Activated naive CD4-positive, alpha-beta T cell treated with anti-CD3 and anti-CD28 coated beads, Interleukin-2, amount 50 U/mL, for 16 hours (primary cell): ENCODE measurements at places on chromosomes 13 and 19.

DNA sequence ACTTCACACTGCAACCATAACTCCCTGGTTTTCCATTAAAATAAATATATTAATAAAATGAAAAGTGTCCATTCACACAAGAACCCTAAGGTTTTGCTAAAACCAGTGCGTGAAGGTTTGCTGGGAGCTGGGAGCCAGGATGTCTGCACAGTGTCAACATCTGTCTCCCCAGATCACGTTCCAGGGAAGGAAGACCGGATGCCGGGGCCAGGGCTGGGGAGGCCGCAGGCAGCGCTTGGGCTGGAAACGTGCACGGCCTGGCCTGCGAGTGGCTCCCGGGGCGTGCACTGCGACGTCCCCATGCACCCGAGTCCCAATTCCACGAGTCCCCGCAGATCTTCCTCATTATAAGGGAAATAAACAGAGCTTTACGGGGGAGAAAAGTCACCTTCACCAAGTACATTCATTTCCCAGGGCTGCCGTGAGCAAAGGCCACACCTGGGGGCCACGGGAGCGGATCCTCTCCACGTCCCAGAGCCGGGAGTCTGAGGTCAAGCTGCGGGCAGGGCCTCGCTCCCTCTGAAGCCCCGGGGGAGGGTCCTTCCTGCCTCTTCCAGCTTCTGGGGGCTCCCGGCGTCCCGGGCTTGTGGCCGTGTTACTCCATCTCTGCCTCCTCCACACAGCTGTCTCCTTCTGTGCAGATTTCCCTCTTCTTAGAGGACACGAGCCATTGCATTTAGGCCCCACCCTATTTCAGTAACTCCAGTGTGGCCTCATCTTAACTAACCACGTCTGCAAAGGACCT is 12.8 kb downstream of the SHC2 start:
- no peak for DNase-seq

DNA sequence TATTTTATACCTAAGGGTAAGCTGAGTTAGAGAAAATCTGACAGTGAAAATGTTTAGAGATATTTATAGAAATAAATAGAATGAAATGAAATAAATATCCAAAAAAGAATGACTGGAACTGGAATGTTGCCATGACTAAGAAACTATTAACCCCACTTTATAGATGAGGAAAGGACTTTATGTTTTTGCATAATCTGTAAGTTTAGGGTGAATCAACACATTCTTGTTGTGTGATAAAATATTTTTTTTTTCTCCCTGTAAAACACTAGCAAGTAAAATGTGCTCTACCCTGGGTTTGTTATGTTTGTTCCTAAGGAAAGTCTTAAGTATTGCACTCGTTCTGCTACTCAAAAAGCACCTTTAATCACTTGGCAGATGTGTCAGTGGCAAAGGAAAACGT is 83.8 kb upstream of the KL start:
- no peak for DNase-seq

DNA sequence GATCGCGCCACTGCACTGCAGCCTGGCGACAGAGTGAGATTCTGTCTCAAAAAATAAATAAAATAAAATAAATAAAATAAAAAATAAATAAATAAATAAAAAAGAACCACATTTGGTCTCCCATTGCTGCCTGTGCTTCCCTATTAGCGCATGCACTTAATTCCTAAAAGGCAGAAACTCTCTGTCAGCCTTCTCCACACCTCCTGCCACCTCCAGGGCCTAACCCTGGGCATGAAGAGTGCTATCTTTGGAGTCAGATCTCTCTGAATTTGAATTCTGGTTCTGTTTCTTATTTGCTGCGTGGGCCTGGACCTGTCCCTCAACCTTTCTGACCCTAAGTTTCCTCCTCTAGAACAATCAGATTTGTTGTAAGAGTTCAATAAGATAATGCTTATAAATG is 11.3 kb downstream of the NCAN start:
- no peak for DNase-seq

DNA sequence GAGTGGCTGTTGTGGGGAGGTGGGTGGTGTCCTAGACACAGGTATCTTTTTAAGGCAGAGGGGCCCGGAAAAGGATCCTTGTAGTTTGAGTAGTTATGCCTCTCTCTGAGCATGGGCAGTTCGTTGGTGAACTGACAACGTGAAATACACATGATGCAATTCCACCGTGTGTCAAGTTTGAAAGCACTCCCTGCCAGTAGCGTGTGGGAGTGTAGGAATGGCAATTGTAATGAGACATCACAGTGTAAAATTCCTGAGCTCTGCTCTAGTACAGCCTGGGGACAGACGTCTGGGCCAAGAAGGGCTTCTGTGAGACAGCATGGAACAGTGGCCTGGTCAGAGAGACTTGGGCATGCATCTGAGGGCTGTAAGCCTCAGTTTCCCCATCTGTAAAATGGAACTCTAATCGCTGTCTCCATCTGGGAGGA is 10.4 kb upstream of the ASF1B start:
- no peak for DNase-seq

DNA sequence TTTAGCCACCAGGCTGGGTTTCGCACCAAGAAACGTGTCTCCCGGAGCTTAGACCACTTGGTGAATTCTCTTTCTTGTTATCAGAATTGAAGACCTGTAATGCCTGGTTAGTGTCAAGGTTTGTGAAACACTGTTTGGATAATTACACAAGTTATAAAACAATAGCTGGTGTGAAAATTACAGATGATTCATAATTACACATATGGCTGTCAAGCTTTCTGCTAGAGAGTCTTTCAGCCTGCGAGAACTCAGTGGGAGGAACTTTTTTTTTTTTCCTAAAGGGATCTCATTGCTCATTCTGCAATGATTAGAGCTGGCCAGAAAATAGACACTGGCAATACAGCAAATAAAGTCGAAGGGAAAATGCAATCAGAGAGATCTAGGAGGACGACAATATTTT is 13.4 kb upstream of the KLK4 start:
- DNase-seq: no peak

DNA sequence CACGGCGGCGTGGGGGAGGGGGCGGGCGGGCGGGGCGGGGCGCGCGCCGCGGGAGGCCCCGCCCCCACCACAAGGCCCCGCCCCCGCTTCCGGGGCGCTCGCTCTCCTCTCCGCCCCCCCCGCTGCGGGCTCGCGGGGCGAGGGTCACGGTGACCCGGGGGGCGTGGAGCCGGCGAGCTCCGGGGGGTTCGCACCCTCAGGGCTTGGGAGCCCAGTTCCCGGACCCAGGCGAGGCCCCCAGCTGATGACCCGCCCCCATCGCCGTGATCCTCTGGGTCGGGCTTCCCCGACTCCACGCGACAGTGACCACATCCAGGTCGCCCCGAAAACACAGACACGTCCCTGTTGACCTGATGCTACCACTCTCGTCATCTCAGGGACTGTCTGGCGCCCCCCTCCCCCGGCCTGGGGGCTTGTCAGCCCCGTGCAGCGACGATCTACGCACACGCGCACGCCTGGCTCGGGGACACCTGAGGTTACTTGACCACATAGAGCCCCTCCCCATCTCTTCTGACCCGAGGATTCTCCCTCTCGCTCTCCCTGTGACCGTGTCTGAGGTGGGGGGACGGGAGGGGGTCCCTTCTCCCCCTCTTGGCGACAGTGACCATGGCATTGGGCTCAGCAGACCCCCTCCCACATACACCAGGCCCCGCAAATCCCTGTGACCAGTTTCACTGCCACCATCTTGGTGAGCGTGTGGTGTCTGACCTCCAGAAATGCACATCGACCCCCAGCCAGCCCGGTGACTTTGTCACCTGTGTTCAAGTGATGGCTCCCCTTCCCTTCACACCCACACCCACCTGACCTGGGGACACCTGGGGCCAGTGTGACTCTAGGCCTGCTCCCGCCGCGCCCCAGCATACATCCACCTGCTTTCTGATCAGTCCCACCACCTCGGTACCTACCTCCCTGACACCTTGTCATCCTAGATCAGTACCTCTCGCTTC is 670 bp downstream of the MAP2K7 start:
- no peak for DNase-seq

- DNase-seq: no peak
Measured at GRCh38 chr13:64289702-64290101, 2874.1 kb upstream of the PCDH20 start.

- DNase-seq: no peak
Measured at GRCh38 chr13:27658546-27658945, 36.9 kb downstream of the POLR1D start.

DNA sequence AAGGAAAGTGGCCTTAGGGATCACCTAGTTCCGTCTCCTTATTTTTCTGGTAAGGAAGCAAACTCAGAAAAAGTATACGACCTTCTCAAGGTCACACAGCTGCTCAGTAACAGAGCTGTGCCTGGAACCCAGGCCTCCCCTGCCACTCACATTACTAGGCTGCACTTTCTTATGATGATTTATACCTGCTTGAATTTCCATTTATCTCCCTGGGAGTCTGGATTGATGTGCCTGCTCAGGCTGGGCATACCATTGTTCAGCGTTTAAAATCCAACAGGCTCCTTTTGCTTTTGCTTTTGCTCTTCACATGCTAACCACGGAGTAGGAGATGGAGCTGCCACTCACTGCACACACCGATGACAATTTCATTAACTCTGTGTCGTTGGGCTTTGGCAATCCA is 241.0 kb downstream of the OLFM4 start:
- no peak for DNase-seq

GRCh38 chr13:26628706-26629105 is 71.2 kb downstream of the WASF3 start:
- DNase-seq: no peak

DNA sequence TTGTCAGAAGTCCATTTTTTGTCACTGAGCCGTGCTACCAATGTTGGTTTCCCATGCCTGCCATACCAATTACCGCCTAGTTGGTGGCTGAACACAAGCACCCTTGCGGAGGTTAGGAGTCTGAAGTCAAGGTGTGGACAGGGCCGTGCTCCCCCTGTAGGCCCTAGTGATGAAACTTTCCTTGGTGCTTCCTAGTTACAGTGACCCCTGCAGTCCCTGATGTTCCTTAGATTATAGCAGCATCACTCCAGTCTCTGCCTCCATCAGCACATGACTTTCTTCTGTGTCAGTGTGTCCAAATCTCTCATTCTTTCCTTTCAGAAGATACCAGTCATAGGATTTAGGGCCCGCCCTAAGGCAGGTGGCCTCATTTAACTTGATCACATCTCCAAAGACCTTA is 99.0 kb downstream of the MYO16 start:
- no peak for DNase-seq

DNA sequence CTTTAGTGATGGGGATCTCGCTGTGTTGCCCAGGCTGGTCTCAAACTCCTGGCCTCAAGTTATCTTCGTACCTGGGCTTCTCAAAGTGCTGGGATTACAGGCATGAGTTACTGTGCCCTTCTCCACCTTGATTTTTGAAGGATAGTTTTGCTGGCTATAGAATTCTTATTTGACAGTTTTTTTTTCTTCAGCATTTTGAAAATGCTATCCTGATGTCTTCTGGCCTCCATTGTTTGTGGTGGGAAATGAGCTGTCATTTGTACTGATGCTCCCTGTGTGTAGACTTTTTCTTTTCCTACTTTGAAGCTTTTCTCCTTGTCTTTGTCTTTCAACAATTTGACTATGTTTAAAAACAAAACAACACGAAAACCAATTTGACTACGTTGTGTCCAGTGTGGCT is 54.2 kb downstream of the SIPA1L3 start:
- DNase-seq: no peak

DNA sequence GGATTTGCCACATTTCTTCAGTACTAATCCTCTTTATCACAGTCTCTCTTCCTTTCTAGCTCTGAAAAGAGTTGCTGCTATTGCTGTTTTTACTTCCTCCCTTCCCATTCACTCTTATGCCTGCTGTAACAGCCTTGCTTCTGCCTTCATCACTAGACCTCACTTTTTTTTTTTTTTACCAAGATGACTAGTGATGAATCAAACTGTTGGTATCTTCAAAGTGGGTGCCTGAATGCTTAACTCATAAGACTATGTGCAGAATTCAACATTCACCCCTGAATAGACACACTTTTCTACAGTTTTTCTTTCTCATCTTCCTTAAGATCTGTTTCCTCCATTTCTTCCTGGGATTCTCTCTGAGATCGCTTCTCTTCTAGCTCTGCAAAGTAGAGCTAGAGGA is 217.2 kb upstream of the HTR2A start:
- no peak for DNase-seq

DNA sequence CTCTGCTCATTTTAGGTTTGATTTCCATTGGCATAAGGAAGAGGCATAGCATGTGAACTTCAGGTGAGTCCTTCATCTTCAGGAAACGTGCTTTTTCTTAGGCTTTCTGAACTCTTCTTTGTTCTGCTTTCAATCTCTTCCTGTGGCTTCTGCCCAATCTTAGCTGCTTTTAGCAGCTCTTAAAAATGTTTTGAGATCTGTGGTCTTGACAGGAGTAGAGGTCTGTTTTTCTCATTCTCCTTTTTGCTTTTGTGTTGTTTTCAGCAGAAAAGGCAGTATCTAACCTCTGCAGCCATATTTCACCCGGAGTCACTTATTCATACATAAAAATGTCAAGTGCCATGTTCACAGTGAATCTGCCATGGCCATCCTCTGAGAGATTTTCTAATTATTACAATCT is 120.3 kb downstream of the LIG4 start:
- DNase-seq: no peak

DNA sequence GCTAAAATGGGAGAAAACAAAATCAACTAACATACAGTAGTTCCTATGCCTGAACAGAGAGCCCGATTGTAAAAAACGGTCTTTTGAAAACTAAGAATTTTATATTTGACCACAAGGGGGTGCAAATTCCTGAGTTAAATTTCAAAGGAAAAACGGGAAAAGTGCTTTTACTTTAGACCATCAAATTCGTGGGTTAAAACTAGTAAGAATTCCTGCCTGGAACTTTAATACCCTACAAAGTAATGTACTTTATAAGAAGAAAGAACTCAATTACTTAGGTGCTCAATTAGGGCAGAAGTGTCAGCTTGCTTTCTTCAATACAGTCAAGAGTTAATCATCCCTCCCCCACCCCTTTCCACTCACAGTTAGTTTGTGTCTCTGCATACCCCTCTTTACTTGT is 69.8 kb downstream of the KCNRG start:
- no peak for DNase-seq

DNA sequence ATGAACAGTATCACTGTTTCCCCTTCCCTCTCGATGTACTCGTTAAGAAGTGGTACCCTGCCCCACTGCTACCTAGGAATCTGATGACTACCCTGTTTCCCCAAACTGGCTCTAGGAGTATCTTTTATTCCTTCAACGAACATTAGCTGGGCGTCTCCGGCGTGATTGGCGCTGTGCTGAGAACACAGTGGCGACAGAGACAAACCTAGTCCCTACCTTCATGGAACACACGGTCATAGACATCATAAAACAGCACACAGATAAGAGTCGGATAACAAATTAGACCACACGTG is 730 bp downstream of the SYMPK start:
- no peak for DNase-seq

GRCh38 chr19:55109527-55110291 is 7.7 kb downstream of the PPP1R12C start:
- DNase-seq: no peak
